ENCODE measurements at places on chromosomes 4 and X. TPM values are rescaled to one million over a fixed set of nuclear protein-coding genes. Genes with fewer than 3 reads are reported as not detected.

GRCh38 chr4:174935607-174936006 is 17.4 kb downstream of the ADAM29 start:
- DNase-seq: no peak

- DNase-seq: no peak
These were observed 357.1 kb upstream of the KLHL4 start for GRCh38 chrX:87160435-87161010.

DNA sequence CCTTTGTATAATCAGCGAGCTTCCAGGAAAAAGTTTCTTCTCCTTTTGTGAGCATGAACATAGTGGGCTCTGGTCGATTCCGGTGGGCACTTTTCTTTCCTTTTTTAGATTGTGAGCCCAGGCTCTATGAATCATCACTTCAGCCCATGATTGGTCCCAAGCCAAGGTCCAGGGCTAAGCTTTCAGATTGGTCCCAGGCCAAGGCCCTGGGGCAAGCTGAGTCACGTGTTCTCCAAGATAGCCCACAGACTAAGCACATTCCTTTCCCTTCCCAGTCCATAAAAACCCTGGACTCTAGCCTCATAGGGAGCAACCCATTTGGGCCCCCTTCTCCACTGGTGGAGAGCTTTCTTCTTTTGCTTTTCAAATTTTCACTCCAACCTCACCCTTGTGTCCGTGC is 430.5 kb downstream of the NAP1L3 start:
- DNase-seq: no peak

The PDLIM3 gene
- not detected for total RNA-seq

DNA sequence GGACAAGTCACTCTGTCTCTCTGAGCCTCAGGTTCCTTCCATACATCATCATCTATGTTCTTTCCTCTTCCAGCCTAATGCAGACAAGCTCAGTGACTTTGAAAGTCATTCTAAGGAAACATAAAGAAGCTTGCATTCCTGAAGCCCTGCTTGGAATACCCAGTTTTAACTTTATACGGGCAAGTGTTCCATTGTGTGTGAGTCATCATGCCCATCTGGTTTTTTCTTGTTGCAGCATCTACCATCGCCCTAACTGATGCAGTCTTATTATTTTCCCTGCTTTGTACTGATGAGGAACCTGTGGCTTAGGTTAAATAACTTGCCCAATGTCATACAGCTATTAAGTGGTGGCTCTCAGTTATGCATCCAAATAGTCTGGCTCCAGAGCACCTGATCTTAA is 177.9 kb upstream of the RAI2 start:
- DNase-seq: no peak

DNA sequence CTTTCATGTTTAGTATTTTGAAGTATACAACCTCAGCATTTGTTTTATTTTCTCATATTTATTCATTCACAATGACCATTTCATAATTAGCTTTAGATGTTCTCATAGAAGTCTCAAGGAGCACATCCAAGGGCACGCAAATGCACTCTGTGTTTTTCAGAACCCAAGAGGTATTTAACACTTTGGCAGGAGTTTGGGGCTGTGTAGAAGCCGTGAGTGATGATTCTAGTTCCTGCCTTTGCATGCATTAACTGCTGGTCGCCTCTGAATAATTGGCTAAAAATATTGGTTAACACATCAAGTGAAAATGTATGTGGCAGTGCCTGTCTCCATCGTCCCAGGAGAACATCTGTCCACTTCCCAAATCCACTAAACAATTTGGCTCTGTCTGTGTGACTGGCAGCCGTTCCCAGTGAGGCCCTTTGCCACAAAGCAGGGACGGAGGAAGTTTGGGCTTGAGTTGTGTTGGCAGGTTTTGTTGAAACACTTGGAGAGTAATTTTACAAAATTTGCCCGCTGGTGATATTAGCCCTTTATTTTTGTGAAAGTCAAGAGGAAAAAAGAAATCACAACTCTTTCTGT is 730.7 kb upstream of the SLIT2 start:
- no peak for DNase-seq

DNA sequence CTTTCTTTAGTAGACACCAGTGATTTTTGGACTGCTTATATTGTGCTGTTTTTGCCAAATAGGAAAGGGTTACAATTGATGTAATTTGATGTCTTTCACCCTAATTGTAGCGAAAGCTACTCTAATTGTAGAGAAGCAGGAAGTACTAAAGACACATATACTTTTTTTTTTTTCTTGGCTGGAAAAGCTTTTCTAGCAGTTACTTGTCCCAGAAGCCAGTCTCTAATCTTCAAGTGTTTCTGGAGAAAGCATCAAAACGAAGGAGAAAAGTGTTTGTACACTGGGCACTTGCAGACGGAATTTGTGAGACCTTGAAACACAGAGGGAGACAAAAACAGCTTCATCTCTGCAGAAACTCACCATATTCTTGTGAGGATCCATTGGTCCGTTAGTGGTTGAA is 616.5 kb upstream of the LCORL start:
- no peak for DNase-seq

DNA sequence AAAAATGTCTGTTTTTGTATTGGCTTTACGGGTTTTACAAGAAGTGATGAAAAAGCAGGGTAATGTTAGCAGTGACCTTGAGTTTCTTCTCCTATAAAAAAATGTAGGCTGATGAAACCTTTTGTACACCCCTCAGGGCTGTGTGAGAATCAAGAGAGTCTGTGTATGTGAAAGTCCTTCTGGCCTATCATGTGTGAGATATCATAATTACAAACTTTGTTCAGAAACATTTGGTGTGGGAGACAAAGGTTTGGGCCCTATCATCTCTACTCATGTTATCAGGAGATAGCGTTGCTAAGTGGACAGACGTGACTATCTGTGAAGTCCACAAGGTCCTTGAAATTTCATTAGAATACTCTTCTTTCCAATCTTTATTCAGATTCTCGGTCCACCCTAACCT is 170.6 kb upstream of the HAND2 start:
- no peak for DNase-seq

Measured in naive thymus-derived CD8-positive, alpha-beta T cell (primary cell).